Smooth muscle cell of the umbilical artery (primary cell): ENCODE measurements at places on chromosomes 5 and 9. TPM values are rescaled to one million over a fixed set of nuclear protein-coding genes. Genes with fewer than 3 reads are reported as not detected.

The SLC6A19 gene
- total RNA-seq = not detected in 2 replicates

The FGF18 gene
- 0.05 TPM in 1 of 2 replicates, not detected in the other for total RNA-seq

The SLC25A2 gene
- total RNA-seq = 0.28 and 0.30 TPM in 2 replicates

The FCN2 gene
- not detected in 2 replicates for total RNA-seq

The CDX1 gene
- total RNA-seq = not detected in 2 replicates

The CARTPT gene
- not detected in 2 replicates for total RNA-seq

The NACC2 gene
- 32.4 and 50.5 TPM in 2 replicates for total RNA-seq

The PCDHB9 gene
- 0.18 and 0.30 TPM in 2 replicates for total RNA-seq

The PCDHB3 gene
- total RNA-seq = 0.09 and 0.30 TPM in 2 replicates

The RFX3 gene
- total RNA-seq = 3.9 and 6.1 TPM in 2 replicates

The MARCHF3 gene
- total RNA-seq = 58.2 and 73.6 TPM in 2 replicates

The PIP5KL1 gene
- total RNA-seq = 1.5 and 2.3 TPM in 2 replicates

The SREK1IP1 gene
- 8.6 and 13.3 TPM in 2 replicates for total RNA-seq

The IFNA13 gene
- total RNA-seq = not detected in 2 replicates

The ARHGEF37 gene
- 0.30 and 0.32 TPM in 2 replicates for total RNA-seq

The ANKRD31 gene
- under 0.01 and 0.14 TPM in 2 replicates for total RNA-seq

The MARCOL gene
- total RNA-seq = not detected in 2 replicates

The EGFL7 gene
- 22.7 and 33.6 TPM in 2 replicates for total RNA-seq

The NPR2 gene
- 30.6 and 38.0 TPM in 2 replicates for total RNA-seq

The N4BP3 gene
- under 0.01 and 0.46 TPM in 2 replicates for total RNA-seq

The DAB2IP gene
- total RNA-seq = 8.3 and 20.1 TPM in 2 replicates

The TICAM2 gene
- total RNA-seq = 5.0 and 5.6 TPM in 2 replicates

The DDX4 gene
- total RNA-seq = 0.05 TPM in 1 of 2 replicates, not detected in the other

The SLC4A9 gene
- not detected in 2 replicates for total RNA-seq

The SLC24A2 gene
- total RNA-seq = not detected in 2 replicates

The NMUR2 gene
- not detected in 2 replicates for total RNA-seq

The F2RL2 gene
- 5.6 and 6.2 TPM in 2 replicates for total RNA-seq

The PRR16 gene
- total RNA-seq = 1.2 and 1.8 TPM in 2 replicates

The FSD1L gene
- 6.8 and 8.7 TPM in 2 replicates for total RNA-seq

The OR1Q1 gene
- not detected in 2 replicates for total RNA-seq

The GRM6 gene
- total RNA-seq = not detected in 2 replicates

The CD274 gene
- 2.7 and 22.5 TPM in 2 replicates for total RNA-seq

The HRCT1 gene
- total RNA-seq = 0.30 and 0.51 TPM in 2 replicates

The TXNDC8 gene
- not detected in 2 replicates for total RNA-seq

The COL15A1 gene
- 19.0 and 49.9 TPM in 2 replicates for total RNA-seq

The SEMA5A gene
- 19.3 and 26.1 TPM in 2 replicates for total RNA-seq

The PTGS1 gene
- total RNA-seq = 2.6 and 4.5 TPM in 2 replicates

The SHISAL2B gene
- total RNA-seq = not detected in 2 replicates

The FOXD4L3 gene
- not detected in 2 replicates for total RNA-seq

The PCDHA10 gene
- total RNA-seq = 0.23 and 0.59 TPM in 2 replicates

The ENTPD2 gene
- total RNA-seq = not detected in 2 replicates

The CMYA5 gene
- total RNA-seq = under 0.01 and 0.28 TPM in 2 replicates

The SGCD gene
- total RNA-seq = 12.7 and 31.2 TPM in 2 replicates

The CFAP90 gene
- total RNA-seq = 0.23 and 0.30 TPM in 2 replicates

The PCSK5 gene
- 8.5 and 10.7 TPM in 2 replicates for total RNA-seq

The TSSK1B gene
- 0.30 and 0.46 TPM in 2 replicates for total RNA-seq

The TRIM14 gene
- total RNA-seq = 3.0 and 8.0 TPM in 2 replicates

The NUTM2F gene
- total RNA-seq = not detected in 2 replicates

The ZNF454 gene
- total RNA-seq = 3.6 and 4.0 TPM in 2 replicates

The CARD9 gene
- total RNA-seq = 1.8 and 5.3 TPM in 2 replicates
